ENCODE measurements at places on chromosomes 4 and X.

DNA sequence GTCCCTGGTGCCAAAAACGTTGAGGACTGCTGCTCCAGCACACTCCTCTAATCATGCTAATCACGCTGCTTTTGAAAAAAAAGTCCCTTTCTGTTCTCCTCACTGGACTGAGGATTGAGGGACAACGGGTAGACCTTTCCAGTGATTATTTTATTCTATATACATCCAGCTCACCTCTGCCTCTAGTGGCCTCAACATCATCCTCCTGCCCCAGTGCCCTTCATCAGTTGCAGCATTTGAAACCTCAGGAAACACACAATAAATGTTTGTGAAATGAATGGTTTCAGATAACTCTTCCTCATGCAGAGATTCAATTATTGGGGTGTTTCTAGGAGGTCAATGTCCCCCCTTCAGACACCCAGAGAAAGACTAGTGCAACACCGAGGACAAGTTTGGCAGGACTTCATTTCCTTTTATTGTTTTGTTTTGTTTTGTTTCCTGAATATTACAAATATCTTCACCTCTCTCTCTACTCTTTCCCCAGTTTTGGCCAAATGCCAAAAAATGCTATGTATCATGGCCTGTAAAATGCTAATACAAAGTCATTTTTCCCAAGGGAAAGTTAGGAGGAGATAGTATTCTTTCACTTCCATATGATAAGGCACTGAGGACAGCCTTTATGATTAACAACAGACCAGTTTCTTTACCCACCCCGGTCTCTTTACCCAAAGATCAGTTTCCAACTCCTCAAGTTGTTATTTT lies 460.1 kb upstream of the SLIT2 start:
- DNase-seq = no peak

GRCh38 chr4:19809989-19810388 lies 441.7 kb upstream of the SLIT2 start:
- DNase-seq = no peak

- no peak for DNase-seq
These were observed 15.0 kb downstream of the APELA start for GRCh38 chr4:164892018-164892417.

GRCh38 chrX:74613370-74614092 lies 893 bp downstream of the RLIM start:
- peak; percentile 54 for DNase-seq

DNA sequence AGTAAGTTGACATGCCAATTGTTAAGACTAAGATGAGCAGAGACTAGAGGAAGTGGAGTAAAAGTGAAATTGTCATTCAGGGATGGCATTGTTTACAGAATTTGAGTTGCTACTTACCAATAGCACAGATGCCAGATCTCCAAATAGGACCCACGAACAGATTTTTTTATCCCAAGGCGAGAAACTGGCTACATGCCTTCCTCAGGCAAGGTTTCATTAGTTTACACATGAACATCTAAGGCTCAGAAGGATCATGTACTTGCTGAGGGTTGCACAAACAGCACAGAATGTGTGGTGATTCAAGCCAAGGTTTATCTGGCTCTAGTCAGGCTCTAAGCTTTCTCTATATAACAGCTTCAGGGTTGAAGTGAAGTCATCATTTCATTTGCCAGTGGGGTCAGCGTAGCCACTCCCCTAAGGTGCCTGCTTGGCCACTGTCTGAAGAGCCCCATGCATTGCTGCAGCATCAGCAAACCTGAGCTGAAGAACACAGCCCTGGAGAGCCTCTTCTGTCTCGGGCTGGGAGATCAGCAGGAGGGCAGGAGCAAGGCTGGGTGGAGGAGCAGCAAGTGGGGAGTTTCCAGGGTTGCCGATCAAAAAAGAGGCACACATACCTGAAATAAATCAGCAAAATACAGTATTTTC lies 193.0 kb upstream of the LCORL start:
- no peak for DNase-seq

DNA sequence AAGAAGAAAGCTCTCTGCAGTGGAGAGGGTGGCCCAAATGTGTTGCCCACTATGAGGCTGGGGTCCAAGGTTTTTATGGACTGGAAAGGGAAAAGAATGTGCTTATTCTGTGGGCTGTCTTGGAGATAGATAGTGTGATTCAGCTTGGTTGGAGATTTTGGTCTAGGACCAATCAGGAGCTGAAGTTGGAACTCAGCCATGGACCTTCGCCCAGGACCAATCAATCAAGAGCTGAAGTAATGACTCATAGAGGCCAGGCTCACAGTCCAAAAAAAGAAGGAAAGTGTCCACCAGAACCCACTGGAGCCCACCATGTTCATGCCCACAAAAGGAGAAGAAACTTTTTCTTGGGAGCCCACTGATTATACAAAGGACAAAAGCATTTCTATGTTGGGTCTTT lies 369.5 kb downstream of the UBE2NL start:
- DNase-seq = no peak

- no peak for DNase-seq
These were observed 377.7 kb downstream of the PRDM5 start for GRCh38 chr4:120544838-120545237.

- DNase-seq = no peak
These were observed 8.7 kb downstream of the TIMP1 start for GRCh38 chrX:47590984-47591383.

Data from adipocyte (in vitro differentiated cells).